ENCODE measurements at places on chromosomes 4 and X.

GRCh38 chr4:17447675-17448298, 64.1 kb downstream of the QDPR start:
- peak; percentile 50 for DNase-seq

DNA sequence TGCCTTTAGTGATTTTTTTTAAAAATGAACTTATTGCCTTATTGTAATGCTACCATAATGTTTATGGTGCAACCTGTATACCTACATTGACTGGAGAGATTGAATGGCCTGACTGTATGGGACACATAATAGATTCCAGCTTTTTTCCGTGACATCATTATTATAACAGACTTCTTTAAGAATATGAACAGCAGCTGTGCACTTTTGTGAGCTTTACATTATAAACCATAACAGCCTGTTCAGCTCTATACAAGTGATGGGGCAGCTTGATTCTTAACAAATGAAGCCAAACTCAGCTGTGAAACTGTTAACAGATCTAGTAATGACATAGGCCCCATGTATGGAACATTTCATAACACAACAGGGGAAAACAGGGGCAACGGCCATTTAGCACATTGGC, 187.0 kb downstream of the BMPR1B start:
- DNase-seq, result no peak

GRCh38 chrX:31500921-31501320, 429.1 kb upstream of the FTHL17 start:
- no peak for DNase-seq

DNA sequence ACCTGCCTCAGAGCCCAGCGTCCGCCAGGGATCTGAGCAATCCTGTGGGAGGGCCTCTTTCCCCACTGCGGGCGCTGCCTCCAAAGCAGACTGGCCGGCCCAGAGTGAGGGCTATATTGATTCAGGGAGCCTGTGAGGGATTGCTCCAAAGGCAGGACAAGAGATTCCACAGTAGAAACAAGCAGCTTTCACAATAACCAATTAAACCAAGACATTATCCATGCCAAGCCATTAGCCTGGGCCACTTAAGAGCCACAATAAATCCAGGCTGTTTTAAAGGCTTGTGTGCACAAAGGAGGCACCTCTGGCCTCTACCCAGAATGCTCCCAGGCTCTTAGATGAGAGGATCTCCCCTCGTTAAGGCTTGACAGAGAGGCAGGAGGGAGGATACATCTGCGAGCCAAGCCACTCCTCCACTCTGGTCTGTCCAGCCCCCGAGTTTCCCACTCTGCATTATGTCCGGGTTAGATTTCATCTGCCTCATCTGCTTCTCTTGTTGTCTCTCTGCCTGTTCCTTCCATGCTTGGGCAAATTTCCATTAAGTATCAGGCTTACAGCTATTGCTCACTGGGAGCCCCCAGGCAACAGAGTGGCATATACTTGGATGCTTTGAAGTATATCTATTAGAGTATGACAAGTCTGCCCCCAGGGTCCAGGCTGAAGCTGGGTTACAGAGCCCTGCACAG, 357.9 kb downstream of the UNC5C start:
- DNase-seq, result no peak

DNA sequence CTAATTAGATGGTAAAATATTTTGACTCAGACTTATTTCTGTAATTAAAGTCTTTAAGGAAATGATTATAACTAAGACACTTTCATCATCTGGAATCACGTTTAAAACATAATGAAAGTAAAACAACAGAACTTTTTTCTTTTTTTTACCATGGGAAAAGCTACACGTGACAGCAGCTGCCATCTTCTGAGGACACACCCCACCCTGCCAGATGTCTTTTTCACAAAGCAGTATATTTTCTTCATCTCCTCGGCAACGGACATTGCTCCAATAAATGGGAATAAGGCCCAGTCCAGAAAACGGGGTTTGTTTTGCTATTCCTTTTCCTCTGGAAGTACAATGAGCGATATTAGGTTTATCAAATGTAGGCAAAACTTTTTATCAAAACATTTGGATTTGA, 17.5 kb downstream of the PRSS12 start:
- DNase-seq, result no peak

DNA sequence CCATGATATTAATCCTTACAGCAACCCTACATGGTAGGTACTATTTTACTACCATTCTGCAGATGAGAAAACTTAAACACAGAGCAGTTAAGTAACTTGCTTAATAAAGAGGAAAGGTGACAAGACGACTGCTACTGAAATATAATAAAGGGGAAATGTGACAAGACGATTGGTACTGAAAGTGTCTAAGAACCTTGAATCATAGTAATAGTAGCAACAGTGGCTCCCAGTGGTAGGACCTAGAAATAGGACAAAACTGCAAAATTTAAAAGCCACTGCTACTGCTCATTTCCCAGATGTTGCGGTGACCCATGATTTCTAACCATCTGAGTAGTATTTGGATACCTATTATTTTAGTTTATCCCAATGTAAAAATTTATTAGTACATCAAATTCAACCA, 89.5 kb downstream of the TASL start:
- DNase-seq, result no peak

DNA sequence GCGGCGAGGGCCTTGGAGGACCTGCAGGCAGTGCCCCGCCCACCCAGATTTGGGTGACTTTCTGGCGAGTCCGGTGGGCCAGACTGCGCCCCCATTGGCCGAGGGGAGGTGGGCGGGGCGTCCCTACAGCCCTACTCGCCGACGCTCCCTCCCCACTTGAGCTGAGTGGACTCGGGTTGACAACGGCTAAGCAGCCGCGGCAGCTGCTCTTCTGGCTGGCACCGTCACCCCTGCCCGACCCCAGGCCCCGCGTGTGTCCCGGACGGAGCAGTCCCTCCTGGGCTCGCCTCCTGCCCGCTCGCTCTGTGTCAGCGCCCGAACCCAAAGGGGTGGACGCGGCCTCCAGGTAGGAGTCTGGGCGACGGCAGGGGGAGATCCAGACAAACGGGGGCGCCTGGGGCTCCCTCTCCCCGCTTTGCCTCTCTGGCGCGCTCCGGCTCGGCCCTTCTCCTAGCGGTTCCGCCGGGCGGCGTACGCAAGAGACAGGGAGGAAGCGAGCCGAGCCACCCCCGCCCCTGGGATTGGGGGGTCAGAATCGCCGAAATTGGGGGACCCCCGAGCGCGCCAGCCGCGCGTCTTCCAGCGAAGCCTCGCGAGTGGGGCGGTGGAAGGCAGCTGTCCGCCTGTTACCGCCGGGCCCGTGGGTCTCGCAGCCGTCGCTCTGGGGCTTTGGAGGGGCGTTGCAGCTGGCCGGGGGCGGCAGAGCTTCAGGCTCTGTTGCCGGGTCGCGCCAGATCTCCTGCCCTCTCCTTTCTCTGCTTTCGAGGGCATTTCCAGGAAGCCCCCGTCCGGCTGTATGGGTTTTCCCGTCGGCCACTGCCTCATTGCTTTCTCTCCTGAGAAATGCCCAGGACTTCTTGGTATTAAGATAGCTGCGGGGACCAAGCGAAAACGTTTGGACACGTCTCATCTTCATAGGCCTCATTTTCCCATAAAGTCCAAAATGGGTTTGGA, 46.3 kb downstream of the STARD8 start:
- DNase-seq, result no peak

GRCh38 chr4:56434599-56435139, 746 bp downstream of the PPAT start:
- peak; percentile 14 for DNase-seq

- DNase-seq, result no peak
Observed at GRCh38 chrX:85326234-85327059, 53.0 kb downstream of the POF1B start.

DNA sequence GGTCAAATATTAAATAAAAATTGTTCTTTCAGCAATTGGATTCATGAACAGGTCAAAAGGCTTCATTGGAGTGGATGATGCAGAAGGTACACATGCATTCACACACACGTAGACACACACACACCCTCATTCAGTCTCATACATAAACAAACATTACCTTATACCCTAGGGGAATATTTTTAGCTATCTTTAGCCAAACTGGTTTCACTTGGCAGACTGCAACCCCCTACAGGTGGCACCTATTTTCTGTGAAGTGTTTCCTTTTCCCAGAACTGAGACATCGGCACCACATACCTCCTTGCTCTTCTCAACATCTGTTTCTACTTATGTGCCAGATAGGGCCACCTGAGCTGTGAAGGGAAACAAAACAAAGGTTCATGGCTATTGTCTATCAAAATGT, 18.5 kb upstream of the KDR start:
- no peak for DNase-seq

DNA sequence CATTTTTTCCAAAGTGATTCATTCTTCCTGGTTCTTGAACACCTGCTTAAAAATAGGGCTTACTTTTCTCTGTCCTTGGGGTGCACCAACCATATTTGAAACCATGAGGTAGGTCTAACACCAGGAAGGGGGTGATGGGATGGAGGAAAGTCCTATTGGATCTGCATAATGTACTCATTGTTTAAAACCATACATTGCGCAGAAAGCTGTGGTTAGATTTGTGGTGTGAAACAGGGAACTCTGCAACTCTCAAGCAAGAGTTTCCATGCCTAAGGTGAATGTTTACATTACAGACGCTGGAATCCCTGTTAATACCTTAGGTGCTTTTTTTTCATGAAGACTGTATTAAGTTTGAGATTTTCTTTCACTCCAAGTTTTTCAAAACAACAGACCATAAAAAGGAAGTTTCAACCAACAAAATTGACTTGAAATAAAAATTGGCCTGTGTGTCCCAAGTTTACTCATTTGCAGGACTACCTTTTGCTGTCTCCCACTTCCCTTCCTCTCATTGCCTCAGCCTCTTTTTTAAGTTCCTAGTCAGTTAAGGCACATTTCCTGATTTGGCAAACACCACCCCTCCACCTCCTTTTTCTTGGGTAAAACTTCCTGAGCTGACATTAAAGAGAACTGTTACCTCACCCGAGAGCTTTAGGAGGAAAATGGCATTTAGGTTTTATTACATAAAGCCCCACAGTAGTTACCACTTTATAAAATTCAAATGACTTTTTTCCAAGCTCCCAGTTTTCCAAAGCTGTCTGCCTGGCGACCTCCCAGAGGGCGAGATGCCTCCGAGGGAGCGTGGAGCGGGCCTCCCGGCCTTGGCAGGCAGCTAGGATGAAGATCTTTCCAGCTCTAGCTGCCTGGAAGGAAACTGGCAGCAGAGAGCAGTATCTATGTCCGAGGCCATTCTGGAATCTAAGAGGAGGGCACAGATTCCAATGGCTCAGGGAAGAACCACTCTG, 47.9 kb upstream of the RBPJ start:
- no peak for DNase-seq

- no peak for DNase-seq
Observed at GRCh38 chrX:153991013-153991580, 18.5 kb downstream of the TMEM187 start.

DNA sequence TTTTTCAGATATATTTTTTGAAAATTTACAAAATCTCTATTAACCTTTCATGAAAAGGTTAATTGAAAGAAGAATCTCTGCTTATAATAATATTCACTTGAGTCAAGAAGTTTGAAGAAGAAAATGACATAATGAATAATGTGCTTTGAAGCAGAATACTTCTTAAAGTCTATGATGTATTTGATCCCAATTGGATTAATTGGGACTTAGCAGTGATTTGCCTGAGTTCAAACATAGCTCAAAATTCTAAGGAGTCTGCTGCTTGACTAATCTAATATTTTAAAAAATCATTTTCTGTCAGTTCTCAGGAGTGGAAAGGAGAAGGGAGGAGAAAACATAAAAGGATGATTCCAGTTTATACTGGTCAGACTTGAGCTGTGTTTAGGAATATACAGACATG, 1150.4 kb upstream of the INTU start:
- DNase-seq, result no peak

DNA sequence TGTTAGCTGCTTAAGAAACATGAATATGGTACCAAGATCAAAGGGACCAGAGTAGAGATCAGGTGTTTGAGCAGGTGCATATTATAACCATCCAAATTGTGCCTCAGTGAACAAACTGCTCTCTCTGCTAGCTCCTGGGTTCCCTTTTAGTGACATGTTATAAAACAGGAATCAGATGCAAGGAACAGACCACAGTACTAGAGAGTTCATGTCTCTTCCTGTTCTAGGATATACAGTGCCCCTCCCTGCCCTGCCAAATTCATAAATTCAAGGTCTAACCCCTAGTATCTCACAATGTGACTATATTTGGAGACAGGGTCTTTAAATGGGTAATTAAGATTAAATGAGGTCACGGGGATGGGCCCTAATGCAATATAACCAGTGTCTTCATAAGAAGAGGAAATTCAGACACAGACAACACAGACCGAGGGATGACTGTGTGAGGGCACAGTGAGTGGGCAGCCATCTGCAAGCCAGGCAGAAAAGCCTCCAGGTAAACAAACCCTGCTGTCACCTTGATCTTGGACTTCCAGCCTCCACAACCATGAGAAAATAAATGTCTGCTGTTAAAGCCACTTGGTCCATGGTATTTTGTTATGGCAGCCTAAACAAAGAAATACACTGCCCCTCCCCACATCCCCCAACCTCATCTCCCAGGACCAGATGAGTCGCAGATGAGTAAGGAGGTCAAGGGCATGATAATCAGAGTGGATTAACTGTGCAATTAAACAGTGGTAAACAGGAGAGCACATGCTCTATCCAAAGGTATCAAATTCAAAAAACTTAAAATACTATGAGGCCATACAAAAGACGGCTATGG, 82.5 kb downstream of the RBM47 start:
- no peak for DNase-seq

Data from stimulated activated naive CD4-positive, alpha-beta T cell (primary cell).